ENCODE measurements at places on chromosomes 7 and 10.
A peak's percentile ranks its signal among the peaks of the same experiment; 100 is the strongest.

DNA sequence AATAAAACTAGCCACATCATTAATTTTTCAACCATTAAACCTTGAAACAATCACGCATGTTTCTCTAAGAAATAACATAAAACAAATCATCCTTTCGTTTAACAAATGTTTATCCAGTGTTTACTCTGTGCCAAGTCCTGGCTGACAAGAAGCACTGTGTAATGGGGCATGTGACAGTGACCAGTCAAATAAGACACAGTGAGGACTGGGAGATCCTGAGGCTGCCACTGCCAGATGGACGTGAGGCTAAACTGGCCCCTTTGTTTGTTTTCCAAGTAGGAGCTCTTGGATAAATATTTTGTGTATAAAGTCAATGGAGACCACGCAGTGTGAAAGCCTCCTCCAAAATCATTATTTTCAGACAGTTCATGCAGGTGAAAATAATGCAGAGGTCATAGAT lies 626.2 kb downstream of the SUGCT start:
- no peak for DNase-seq

DNA sequence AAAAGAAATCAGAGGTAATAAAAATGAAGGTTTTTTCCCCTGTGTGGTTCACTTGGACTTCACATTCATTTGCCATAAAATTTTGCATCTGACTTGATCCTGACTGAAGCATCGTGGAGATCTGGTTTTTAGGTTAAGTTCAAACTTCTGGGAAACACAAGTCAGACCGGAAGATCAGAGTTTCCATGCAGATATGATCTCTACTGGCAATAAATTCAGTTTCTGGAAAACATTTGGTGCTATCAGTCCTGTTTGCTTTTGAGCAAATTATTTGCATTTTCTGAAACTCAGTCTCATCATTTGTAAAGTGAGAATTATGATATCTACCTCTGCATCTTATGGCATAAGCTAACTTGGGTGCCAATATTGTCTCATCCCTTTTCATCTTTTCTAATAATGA lies 81.3 kb upstream of the KCNMA1 start:
- DNase-seq: no peak

- no peak for DNase-seq
Measured at GRCh38 chr10:21349912-21350286, 175.6 kb downstream of the SKIDA1 start.

DNA sequence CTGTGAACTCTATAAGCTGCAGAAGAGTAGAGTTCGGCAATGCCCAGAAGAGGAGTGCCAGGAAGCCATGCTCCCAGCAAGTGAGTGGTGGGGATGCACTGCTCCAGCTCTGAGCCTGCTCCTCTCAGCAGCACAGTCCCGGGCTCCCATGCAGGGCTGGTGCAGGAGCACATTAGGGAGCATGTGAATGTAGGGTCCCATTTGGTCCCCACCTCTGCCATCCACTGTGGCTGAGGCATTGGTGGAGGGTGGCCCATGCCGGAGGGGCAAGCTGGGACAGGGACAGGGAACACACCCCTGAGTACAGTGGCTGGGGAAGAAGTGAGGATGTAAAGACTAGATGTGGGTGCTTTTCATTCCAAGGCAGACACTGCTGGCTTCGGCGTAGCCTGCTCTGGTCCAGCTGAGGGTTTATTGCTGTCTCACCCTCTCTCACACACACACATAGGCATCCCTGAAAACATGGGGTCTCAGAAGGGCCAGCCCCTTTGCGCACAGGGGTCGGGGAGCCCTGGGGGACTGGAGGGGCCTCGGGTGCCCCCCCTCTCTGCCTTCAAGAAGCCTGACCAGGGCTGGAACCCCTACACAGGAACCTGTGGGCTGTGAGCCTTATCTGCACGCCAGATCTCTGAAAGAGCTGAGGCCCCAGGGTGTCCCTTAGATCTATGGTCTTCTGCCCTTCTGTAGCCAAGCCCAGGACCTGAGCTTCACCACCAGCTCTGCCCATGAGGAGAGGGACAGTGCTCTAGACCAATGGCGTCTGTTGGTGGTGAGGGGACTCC lies 341.0 kb downstream of the TCERG1L start:
- no peak for DNase-seq

GRCh38 chr7:126700807-126701604 lies 551.7 kb downstream of the GRM8 start:
- DNase-seq: peak; percentile 96

DNA sequence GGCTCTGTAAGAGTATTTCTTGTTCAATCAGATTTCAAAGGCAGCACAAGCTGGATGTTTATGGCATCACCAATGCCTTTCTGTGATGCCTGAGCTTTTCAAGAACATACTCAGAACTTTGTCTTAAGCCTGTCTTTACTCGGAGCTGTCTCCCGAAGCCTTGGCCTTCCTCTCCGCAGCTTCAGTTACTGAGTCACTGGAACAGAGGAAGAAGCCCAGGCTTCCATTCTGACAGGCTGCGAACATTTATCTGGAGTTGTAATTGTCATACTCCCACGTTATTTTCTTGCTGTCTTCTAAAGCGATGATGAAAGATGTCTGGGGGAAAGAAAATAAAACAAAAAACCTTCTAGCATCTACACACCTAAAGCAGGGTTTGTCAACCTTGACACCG lies 43.9 kb downstream of the GRK5 start:
- DNase-seq: peak; percentile 75

GRCh38 chr10:46541735-46542566 lies 14.5 kb downstream of the GPRIN2 start:
- DNase-seq: no peak

DNA sequence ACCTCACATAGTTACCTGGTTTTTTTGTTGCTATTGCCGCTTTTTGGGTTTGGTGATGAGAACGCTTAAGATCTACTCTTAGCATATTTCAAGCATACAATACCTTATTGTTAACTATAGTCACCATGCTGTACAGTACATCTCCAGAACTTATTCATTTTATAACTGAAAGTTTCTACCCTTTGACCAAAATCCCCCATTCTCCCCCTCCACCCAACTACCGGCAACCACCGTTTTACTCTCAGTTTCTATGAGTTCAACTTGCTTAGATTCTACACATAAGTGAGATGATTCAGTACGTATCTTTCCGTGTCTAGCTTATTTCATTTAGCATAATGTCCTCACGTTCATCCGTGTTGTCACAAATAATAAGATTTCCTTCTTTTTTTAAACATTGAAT lies 86.7 kb upstream of the IL6 start:
- DNase-seq: no peak

GRCh38 chr7:29189743-29190201 lies 4.8 kb upstream of the CHN2 start:
- DNase-seq: peak; percentile 35

DNA sequence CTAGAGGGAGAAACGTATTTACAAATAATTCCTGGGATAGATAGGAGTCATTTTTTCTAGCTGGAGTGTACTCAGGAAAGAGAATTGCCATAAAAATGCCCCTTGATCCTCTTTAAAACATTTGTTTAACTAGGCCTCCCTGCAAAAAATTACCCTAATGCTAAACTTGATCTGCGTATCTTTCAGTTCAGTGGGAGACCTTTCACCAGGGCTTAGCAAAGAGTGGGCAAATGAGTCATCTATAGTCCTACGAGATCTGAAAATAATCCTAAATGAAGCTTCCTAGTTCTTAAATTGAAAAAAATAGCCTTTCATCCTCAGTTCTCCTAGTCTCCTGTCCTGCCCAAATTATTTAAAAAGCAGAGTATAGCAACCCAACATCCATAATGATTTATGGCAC lies 198.6 kb upstream of the FRMD4A start:
- no peak for DNase-seq

DNA sequence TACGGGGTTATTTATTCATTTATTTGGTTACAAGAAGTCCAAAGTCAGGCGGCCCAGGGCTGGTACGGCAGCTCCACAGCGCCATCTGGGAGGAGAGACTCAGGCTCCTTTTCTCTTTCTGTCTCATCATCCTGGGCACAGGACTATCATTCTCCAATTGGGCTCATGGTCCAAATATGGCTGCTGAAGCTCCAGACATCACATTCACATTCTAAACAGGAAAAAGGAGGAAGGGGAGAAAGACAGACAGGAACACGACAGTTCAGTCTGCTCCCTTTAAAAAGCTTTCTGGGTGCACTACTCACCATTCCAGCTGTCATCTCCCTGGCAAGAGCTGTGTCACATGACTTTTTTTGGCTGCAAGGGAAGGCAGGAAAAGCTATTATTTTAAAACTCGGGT lies 74.4 kb upstream of the PDZD8 start:
- DNase-seq: no peak

- DNase-seq: peak; percentile 75
Measured at GRCh38 chr10:29435809-29436501, 147.1 kb downstream of the LYZL1 start.

GRCh38 chr10:28381903-28382347 lies 79.1 kb upstream of the MPP7 start:
- DNase-seq: peak; percentile 90

GRCh38 chr7:74480861-74481417 lies 27.2 kb downstream of the GTF2IRD1 start:
- DNase-seq: peak; percentile 42

- DNase-seq: no peak
Measured at GRCh38 chr7:2666155-2666554, 21.8 kb upstream of the AMZ1 start.

DNA sequence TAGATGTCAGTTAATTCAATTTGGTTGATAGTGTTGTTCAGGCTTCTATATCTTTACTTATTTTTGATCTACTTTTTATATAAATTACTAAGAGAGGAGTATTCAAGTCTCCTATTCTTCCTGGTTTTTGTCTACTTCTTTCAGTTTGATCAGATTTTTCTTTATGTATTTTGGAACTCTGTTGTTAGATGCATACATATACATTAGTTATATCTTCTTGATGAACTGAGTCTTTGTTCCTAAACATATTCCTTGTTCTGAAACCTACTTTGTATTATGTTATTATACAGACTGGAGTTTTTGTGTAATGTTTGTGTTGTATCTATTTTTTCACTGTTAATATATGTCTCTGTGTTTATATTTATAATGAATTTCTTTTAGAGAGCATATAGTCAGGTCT lies 118.8 kb downstream of the LRMDA start:
- no peak for DNase-seq

DNA sequence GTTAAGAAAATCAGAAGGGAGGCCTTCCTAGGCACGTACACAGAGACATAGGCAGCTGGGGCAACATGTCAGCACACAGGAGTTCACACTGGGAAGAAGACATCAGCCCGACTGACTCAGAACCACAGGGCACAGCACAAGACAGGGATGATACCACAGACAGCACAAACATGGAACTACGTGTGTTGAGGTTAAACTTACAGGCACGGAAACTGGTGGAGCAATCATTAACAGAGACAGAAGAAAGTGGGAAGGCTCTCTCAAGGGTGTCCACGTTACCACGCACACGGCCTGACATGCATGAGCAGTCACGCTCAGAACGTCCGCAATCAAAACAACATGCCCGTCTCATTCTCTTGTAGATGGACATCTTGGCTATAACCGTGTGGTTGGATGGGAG lies 636.4 kb downstream of the KCNMA1 start:
- DNase-seq: no peak

DNA sequence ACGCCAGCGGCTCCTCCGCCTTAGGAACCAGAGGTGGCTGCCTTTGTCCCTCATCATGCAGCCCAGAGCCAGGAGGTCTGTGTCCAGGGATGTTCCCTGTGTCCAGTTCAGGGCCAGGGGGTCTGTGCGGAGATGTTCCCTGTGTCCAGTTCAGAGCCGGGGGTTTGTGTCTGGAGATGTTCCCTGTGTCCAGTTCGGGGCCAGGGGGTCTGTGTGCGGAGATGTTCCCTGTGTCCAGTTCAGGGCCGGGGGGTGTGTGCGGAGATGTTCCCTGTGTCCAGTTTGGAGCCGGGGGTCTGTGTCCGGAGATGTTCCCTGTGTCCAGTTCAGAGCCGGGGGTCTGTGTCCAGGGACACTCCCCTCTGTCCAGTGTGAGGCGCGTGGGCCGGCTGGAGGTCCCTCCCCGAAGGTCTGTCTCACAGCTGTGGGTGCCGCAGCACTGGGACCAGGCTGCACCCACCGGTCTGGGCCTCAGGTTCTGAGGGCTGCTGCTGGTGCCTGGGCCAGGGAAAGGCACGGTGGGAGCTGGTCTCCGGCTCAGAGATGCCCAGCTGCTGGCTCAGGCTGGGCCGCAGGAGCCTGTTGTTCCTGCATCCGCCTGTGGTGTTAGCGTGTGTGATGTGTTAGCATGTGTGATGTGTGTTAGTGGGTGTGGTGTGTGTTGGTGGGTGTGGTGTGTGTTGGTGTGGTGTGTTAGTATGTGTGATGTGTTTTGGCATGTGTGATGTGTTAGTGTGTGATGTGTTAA lies 67.9 kb upstream of the CFAP46 start:
- no peak for DNase-seq

GRCh38 chr10:28111712-28112111 lies 112.8 kb upstream of the ODAD2 start:
- DNase-seq: peak; percentile 15

All from fibroblast of skin of scalp (primary cell).